Stimulated activated CD8-positive, alpha-beta memory T cell treated with anti-CD3 and anti-CD28 coated beads, Interleukin-7, amount 100 ng/mL, for 4 hours (primary cell): ENCODE measurements at places on chromosomes 4 and X.

GRCh38 chrX:16033331-16033730 lies 90.0 kb upstream of the GRPR start:
- DNase-seq: no peak

GRCh38 chrX:5163663-5164062 lies 1065.0 kb downstream of the NLGN4X start:
- no peak for DNase-seq

DNA sequence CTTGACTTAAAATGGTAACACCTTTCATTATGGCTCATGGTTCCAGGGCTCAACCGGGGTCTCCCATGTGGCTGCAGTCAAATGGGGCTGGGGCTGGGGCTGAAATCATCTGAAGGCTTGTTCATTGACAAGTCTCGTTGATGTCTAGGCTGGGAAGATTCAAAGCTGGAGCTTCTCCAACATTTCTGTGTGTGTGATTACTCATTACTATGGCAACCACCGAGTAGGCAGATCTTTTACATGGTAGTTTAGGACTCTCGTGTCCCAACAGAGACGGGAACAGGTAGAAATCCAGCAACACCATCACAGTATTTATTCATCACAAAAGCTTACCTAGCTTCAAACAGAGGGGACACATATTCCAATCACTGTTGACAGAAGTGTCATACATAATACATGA lies 7.8 kb downstream of the YTHDC1 start:
- DNase-seq: no peak

DNA sequence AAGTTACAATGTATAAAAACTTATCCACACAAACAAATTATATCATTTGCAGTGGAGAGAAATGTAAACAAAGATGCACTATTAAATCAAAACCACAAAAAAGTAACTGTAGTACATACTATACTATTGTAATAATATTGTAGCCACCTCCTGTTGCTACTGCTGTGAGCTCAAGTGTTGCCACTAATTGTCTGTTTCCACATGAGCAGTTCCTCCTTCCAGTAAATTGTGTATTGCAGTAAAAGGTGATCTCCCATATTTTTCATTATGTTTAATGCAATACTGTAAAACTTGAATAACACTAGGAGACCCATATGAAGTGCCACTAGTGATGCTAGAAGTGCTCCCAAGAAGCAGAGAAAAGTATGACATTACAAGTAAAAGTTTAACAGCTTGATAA lies 11.7 kb downstream of the LIN54 start:
- no peak for DNase-seq

- DNase-seq: no peak
Observed at GRCh38 chrX:103776546-103776945, at the start of gene PLP1. PLP1 (plus strand) TSS chrX:103776840; CDS start chrX:103776996, 156 bp downstream.

- no peak for DNase-seq
Observed at GRCh38 chr4:102547973-102548372, 46.8 kb downstream of the NFKB1 start.

DNA sequence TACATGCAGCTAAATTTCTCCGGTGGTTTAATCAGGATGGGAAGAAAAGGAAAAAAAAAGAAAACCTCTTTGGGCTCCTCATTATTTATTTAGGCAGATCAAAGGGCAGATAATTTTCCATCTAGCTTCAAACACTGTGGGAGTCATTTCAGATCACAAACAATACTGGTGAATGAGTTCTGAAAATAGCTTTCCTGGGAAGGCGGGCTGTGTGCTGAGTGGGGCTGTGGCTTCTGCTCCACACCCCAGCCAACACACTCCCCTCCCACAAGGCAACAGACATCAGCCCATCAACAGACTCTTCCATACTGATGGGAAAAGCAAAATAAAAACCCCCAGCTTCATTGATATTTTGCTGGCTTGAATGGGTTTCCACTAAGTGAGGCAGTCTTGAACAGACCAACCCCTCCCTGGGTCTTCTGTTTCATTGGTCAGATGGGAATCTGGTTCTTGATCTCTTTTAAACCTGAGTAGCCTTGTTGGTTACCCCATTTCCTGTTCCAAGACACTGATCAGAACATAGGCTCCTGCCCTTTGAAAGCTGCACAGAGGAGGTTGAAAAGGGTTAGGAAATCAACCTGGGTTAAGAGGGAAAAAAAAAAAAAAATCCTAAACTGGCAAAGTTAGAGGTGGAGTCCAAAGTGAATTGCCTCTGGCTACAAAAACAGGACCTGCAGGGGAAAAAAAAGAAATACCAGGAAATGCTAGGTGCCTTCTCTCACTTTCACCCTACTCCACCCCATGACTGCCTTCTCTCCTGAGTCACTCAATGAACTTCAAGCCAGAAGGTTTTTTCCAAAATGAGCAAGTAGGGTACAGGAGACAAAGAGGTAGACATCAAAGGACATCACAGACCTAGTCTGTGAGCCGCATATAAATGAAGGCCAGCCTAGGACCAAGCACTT lies 20.0 kb downstream of the AMOT start:
- DNase-seq: no peak

DNA sequence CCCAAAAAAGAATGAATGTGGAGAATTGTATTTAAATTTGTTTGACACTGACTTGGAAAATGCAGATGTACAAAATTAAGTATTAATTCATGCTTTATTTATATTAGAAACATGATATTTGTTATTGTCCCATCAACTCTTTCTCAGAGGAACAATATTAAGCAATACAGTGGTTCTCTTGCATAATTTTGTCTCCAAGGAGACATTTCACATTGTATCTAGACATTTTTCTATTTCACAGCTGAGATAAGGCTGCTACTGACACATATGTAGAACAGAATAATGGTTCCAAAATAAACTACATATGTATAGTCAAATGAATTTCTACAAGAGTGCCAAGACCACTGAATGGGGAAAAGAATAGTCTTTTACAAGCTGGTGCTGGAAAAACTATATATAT lies 427.9 kb upstream of the SPANXN1 start:
- DNase-seq: no peak

DNA sequence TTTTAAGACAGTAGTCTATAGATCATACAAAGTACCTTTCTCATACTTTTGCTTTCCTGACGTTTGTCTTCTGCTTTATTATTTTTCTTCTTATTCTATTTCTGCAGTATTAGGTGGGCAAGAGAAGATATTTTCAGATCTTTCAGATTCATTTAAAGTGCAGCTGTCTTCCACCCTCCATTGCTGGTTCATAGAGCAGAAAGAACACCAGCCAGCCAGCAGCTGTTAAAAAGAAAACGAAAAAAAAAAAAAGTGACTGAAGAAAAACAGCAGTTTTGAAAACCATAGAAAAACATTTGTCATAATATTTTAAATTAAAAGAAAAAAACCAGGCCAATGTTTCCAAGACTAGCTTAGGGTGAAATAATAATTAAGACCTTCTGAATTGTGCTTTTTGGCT lies 42.9 kb downstream of the SMAD1 start:
- DNase-seq: no peak

- no peak for DNase-seq
Observed at GRCh38 chr4:30863021-30863420, 142.9 kb downstream of the PCDH7 start.

- DNase-seq: no peak
Observed at GRCh38 chr4:89136525-89136924, 25.2 kb downstream of the TIGD2 start.

- DNase-seq: no peak
Observed at GRCh38 chrX:136731798-136732197, 48.9 kb downstream of the ARHGEF6 start.

DNA sequence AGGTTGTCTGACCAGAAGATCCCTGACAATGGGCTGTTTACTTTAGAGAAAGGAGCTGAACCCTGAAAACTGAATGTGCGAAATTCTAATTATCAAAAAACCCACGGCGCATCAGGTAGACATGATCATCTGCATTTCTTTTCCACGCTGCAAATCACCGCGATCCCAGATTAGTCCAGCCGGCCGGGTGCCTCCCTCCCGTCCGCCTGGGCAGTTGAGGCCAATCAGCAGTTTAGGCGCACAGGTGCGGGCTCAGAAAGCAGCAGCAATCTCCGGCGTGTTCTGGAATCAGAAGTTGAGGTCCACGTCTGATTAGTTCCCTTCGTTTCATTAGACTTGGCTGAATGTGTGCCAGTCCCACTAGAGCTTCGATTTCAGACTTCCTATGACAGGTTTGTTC lies 73.9 kb downstream of the ACOX3 start:
- no peak for DNase-seq

- DNase-seq: no peak
Observed at GRCh38 chr4:85508654-85509053, 33.7 kb downstream of the ARHGAP24 start.

DNA sequence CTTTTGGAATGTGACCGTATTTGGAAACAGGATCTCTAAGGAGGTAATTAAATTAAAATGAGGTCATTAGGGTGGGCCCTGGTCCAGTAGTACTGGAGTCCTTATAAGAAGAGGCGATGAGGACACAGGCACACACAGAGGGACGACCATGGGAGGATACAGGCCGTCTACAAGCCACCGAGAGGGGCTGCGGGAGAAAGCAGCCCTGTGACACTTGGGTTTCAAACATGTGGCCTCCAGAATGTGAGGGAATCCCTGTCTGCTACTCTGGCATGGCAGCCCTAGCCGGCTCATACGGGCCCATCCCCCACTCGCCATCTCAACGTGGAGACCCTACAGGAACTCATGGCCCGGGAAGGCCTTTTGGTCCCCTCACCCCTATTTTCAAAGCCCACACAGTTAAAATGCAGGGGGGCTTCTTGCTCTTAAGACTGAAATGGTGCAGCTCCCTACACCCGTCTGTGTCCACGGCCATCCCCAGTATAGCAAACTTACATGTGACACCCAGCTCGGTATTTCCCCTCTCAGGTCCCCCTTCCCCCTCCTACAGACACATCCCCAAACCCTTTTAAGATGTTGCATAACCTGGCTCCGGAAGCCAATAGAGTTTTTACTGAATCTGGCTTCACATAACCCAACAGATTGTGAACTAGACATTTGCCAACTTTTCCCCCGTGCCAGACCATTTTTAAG lies 124.1 kb upstream of the TBL1X start:
- no peak for DNase-seq

DNA sequence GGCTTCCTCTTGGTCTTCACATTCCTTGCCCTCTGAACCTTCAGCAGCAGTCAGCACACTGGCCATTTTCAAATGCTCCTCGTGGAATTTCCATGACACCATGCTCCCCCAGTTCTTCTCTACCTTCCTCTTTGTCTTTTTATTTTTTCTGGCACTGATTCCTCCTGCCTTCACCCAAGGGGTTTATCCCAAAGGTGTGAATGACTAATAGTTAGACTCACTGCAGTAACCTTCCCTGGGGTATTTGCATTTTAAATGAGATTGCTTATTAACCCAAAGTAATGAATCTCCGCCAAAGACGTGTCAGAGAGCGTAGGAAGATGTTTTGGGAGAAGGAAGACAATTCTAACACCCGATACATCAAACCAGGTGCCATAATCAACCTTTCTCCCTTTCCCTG lies 36.2 kb downstream of the CD40LG start:
- no peak for DNase-seq

- DNase-seq: no peak
Observed at GRCh38 chr4:56227301-56227835, 159.9 kb downstream of the AASDH start.

GRCh38 chr4:148429206-148429605 lies 13.0 kb downstream of the NR3C2 start:
- no peak for DNase-seq

DNA sequence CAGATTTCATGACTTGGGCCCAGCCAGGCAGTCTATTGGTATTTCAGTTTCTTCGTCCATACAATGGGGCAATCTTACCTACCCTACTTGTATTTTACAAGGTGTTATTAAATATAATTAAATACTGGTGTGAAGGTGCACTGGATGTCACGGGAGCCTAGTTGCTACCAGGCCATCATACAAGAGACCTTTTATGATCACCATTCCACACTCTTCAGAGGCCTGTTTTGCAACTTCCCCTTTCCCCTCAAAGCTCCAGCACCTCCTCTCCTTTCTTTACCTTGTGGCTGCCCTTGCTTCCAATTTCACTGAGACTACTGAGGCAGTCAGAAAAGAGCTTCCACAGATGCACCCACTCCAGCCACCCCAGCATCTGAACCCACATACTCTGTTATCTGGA lies 93.8 kb upstream of the HELT start:
- no peak for DNase-seq

DNA sequence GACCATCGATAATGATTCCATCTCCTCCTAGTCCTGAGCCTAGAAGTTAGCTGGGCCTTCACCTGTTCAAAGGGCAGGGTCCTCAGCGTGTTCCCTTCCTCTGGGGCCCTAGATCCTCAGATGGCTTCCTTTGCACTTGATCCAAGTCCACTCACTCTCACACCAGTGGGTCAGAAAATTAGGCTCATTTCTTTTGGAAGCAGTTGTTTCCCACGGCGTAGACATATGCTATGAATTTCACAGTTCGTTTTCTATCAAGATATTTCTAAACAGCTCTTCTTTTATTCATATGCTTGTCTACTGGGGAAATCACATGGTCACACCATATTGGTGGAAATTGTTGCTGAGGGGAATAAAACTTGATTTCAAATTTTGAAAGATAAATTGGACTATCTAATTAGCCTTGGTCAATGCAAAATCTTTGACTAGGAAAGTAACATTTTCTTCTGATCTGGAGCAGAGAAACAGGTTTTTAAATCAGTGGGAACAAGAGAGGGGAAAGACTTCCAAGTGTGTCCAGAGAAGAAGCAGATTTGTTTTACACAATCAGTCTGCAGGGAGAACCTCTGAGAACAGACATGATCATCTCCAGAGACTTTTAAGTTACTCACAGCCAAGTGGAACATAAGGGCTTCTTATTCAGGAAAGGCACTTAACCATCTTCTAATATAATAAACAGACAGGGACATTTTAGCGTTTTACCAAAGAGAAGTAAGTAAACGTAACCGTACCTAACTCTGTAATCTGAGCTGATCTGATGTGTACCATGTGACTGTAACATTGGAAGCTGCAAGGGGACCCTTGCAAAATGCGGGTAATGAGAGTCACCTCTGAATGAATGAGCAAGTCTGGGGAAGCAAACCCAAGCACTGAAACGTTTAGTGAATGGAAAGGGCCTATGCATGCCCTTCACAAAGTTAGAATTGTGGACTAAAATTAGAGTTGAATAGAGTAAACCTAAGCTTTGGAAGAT lies 455.7 kb upstream of the FAT1 start:
- DNase-seq: no peak

DNA sequence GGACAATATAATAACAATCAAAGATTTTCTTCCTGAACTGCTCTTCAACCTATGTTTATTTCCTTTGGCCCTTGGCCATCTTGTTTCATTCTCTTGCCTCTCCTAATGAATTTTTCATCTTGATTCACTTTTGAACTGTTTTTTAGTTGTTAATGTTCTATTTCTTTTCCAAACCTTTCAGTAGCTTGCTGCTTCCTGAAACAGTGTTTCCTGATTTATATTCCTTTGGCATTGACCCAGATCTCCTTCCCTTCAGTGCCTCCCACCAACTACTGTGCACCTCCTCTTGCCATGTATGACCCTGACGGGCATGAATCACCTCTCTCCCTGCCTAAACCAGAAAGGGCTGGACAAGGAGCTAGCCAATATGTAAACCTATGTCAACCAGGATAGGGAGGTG lies 25.6 kb upstream of the SPP1 start:
- DNase-seq: no peak
